Hippocampal formation (tissue), 2 donors: ENCODE measurements at places on chromosomes 1 and 21.

DNA sequence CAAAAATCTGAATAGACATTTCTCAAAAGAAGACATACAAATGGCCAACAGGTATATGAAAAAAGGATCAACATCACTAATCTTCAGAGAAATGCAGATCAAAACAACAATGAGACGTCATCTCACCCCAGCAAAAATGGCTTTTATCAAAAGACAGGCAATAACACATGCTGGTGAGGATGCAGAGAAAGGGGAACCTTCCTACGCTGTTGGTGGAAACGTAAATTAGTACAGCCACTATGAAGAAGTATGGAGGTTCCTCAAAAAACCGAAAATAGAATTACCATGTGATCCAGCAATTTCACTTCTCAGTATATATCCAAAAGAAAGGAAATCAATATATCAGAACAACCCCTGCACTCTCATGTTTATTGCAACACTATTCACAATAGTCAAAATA is 65.1 kb upstream of the ATP1B1 start:
- DNase-seq = no peak

GRCh38 chr1:214946615-214947014 is 135.9 kb upstream of the KCNK2 start:
- no peak for DNase-seq

DNA sequence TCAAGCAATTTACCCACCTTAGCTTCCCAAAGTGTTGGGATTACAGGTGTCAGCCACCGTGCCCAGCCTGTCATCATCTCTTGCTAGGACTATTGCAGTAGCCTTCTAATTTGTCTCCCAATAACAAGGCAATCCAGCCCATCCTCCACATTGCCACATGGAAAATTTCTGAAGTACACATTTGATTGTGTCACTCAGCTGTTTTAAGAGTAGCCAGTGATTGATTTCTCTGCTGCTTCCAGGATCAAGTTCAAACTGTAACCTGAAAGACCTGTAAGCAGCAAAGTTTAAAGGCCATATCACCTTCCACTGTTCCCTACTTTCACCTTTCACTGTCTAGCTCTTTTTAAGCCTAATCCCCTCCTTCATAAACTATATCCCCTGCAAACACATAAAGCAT is 7.8 kb upstream of the ELK4 start:
- no peak for DNase-seq

DNA sequence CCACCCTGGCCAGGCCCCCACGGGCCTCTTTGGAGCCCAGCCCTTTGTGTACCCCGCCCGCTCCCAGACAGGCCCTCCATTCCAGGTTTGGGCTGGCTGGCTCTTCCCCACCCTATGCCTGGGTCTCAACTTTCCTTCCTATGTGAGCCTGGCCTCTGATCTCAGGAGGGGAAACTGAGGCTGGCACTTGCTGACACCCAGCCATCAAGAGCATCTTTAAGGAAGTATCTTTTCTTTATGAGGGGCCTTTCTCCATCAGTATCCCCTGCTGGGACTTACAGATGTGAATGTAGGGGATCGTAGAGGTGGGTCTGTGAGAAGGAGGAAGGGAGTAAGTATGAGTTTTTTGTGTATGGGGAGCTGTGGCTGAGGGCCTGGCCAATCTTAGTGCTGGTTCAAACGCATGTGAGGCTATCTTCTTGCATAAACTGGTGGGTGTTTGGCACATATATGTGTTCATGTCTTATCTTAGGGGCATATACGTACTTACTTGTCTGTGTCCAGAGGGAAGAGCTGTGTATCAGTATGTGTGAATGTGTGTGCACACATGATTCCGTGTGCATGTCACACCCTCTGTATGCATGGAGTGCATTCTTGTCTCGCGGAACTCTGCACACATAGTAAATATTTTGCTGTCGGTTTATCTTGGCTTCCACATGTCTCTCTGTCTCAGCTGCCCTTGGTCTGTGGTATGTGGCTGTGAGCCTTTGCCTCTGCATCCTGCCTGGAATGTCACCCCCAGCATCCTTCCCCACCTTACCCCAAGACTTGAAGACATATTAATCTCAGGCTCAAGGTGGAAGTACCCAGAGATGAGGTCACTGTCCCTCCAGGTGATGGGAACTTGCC is 5.4 kb downstream of the NECTIN4 start:
- no peak for DNase-seq

- DNase-seq = no peak
Measured at GRCh38 chr1:203839081-203839480, 22.3 kb upstream of the SNRPE start.

GRCh38 chr1:170010443-170010842 is 64.1 kb downstream of the KIFAP3 start:
- DNase-seq = no peak
